ENCODE measurements at places on chromosomes 5 and 9. TPM values are rescaled to one million over a fixed set of nuclear protein-coding genes. Genes with fewer than 3 reads are reported as not detected.

GRCh38 chr5:90514520-90514919 lies 14.9 kb downstream of the LYSMD3 start:
- H3K4me3 ChIP-seq, result no peak overlapping the region
- H3K27ac ChIP-seq, result no peak overlapping the region
- peaks cover 6% of the 10 kb centered on the region for H3K36me3 ChIP-seq
- DNase-seq, result no peak

- no peak overlapping the region for H3K27ac ChIP-seq
- H3K4me3 ChIP-seq, result no peak overlapping the region
- no peaks in the 10 kb centered on the region for H3K36me3 ChIP-seq
- DNase-seq, result no peak
- H3K27me3 ChIP-seq, result no peaks in the 10 kb centered on the region
These were observed 5.4 kb upstream of the HBEGF start for GRCh38 chr5:140351609-140352334.

GRCh38 chr5:56950626-56951125 lies 1.2 kb downstream of the MIER3 start:
- peak overlapping the region; percentile 94 for H3K4me3 ChIP-seq
- H3K27me3 ChIP-seq, result peaks cover 3% of the 10 kb centered on the region
- peaks cover 11% of the 10 kb centered on the region for H3K4me1 ChIP-seq
- peak; percentile 31 for DNase-seq
- H3K36me3 ChIP-seq, result peaks cover 8% of the 10 kb centered on the region

GRCh38 chr9:133737774-133738639 lies at the start of gene SARDH:
SARDH (minus strand) TSS chr9:133738352; CDS start chr9:133734173, 4,179 bp downstream.
- no peak for DNase-seq
- no peak within 1 kb of the TSS for H3K27ac ChIP-seq
- H3K27me3 ChIP-seq, result no peaks in the 10 kb centered on the region
- no peaks in the 10 kb centered on the region for H3K4me1 ChIP-seq

- H3K27ac ChIP-seq, result no peak overlapping the region
- H3K27me3 ChIP-seq, result no peaks in the 10 kb centered on the region
- no peak for DNase-seq
These were observed 28.3 kb downstream of the CCDC69 start for GRCh38 chr5:151195622-151196021.

DNA sequence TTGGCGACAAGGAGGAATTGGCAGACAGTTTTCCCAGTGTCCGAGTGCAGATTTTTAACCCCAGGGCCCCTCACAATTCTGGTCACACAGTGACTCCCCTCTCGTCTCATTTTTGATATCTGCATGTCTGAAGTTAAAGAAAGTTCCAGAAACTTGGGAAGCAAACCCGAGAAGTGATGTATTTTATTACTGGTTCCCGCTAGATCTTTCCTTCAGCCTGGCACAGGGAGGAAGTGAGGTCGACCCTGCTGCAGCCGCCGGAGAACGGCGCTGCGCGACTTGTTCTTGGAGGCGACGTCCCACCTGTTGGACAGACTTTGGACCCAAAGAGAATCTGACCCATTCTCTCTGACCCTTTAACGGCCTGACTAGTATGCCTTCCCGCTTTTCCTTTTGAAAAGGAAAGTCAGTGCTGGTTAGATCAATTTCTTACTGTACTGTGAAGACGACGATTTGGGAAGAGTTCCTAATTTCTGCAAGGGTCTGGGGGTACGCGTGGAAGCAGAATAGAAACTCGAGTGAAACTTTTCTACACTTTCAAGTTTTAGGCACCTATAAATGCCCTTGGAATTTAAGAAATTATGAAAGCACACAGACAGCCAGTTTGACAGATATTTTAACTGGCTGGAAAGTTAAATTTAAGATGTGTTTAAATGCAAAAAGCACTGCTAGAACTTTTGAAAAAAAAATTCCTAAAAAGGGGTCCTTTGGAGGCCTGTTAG lies 744 bp downstream of the OTULIN start:
- H3K27ac ChIP-seq, result peak overlapping the region; percentile 62
- no peaks in the 10 kb centered on the region for H3K27me3 ChIP-seq
- H3K4me3 ChIP-seq, result peak overlapping the region; percentile 75
- no peak for DNase-seq
- H3K4me1 ChIP-seq, result peaks cover 10% of the 10 kb centered on the region
- no peaks in the 10 kb centered on the region for H3K36me3 ChIP-seq

DNA sequence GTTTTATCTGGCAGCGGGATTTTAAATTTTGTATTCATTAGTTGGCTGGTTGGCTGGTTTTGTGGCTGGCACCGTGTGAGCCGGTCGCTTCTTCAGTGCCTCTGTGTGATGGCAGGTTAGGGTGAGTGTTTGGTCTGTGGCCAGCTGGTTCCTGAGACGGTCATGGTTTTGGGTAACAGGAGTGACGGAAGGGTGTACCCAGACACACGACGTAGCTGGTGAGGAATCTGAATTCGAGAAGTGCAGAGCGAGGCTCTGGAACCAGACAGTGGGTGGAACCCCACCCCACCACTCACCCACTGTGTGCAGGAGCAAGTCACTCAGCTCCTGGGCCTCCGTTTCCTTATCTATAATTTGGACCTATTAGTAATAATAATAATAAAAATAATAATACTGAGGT lies 2.7 kb downstream of the BTNL9 start:
- H3K4me1 ChIP-seq, result no peaks in the 10 kb centered on the region
- H3K36me3 ChIP-seq, result no peaks in the 10 kb centered on the region
- no peak overlapping the region for H3K27ac ChIP-seq
- H3K4me3 ChIP-seq, result no peak overlapping the region

- no peak for DNase-seq
- H3K4me3 ChIP-seq, result no peak overlapping the region
- H3K27me3 ChIP-seq, result no peaks in the 10 kb centered on the region
- no peak overlapping the region for H3K27ac ChIP-seq
These were observed 235.6 kb downstream of the DNAH5 start for GRCh38 chr5:13708906-13709305.

Gene KIAA0825
- total RNA-seq, result 1.6 TPM

Gene FOXD4
- not detected for total RNA-seq

Gene SERF1B
- 31.5 TPM for total RNA-seq
